Calu3 (cell line): ENCODE measurements at places on chromosomes 1 and 21. TPM values are rescaled to one million over a fixed set of nuclear protein-coding genes. Genes with fewer than 3 reads are reported as not detected.

DNA sequence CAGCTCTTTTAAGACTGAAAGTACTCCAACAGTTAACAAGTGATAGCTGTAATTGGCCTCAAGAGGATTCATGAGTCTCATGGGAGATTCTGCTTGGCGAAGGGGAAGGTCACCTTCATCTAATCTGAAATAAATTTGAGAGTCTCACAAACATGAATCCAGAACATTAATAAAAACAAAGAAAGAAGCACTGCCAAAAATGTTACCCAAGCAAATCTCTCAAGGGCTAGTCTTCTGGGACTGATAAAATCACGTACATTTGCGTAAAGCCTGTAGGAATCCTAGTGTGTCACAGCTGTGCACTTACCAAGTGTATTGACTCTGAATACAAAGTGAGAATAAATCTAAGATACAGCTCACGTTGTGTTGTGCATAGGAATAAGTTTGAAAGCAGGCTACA is 21.2 kb upstream of the NUF2 start:
- no peak for DNase-seq

- no peak for DNase-seq
Observed at GRCh38 chr1:193539731-193540459, 353.5 kb upstream of the B3GALT2 start.

- DNase-seq, result peak; percentile 77
Observed at GRCh38 chr1:153465811-153466636, 5.6 kb upstream of the S100A7 start.

DNA sequence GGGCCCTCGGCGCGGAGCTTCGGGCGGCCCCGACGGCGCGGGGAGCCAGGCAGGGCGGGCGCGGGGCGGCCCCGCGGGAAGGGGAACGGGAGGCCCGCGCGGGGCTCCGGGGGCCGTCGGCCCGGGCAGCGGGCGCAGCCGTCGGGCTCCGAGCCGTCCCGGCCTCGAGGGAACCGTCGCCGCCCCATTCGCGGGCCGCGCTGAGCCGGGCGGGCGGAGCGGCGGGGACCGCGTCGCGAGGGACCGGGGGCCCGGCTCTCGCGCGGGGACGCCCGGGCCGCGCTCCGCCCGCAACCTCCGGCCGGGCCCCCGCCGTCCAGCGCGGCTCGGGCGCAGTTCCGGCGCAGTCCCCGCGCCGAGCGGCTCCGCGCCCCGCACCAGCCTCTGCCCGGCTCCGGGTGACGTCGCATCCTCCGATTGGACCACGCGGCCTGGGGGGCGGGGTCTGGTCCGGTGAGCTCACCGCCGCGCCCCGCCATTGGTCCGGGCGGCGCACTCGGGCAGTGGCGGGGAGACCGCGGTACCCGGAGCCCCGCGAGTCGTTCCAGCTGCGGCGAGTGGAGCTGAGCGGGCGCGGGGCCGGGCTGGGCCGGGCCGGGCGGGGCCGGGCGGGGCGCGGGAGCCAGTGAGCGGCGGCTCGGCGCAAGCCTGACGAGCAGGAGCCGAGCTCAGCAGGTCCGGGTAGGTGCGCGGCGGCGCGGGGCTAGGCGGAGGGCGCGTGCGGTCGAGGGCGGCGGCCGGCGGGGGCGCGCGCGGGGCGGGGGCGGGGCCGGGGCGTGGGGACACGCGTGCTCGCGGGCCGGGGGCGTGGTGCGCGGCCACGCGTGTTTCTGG is 66.7 kb upstream of the VAMP3 start:
- peak; percentile 95 for DNase-seq

DNA sequence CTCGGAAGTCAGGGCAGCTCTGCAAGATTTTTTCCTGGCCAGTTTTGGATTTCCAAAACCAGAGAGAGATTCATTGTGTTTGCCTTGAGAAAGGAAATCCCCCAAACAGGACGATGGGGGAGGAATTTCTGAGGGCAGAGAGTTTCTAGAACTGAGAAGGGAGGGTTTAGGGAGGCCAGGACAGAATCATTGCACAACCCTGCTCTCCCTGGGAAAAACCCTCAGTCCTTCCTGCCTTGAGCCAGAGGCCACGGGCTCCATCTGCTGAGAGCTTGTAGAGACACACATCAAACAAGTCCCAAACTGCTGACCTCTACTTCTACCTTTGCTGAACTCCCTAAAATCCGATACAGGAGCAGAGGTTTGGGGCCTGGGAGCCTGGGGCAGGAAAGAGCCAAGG is 99.7 kb downstream of the NMNAT2 start:
- peak; percentile 75 for DNase-seq

- DNase-seq, result no peak
Observed at GRCh38 chr1:33341190-33341589, 20.3 kb upstream of the A3GALT2 start.

GRCh38 chr1:171550050-171550449 is 64.7 kb downstream of the PRRC2C start:
- DNase-seq, result no peak

- DNase-seq, result no peak
Observed at GRCh38 chr1:226292874-226293552, 16.0 kb downstream of the LIN9 start.

GRCh38 chr1:181187337-181188126 is 99.0 kb downstream of the IER5 start:
- DNase-seq, result no peak

- no peak for DNase-seq
Observed at GRCh38 chr1:1947493-1947892, 28.4 kb upstream of the TMEM52 start.

DNA sequence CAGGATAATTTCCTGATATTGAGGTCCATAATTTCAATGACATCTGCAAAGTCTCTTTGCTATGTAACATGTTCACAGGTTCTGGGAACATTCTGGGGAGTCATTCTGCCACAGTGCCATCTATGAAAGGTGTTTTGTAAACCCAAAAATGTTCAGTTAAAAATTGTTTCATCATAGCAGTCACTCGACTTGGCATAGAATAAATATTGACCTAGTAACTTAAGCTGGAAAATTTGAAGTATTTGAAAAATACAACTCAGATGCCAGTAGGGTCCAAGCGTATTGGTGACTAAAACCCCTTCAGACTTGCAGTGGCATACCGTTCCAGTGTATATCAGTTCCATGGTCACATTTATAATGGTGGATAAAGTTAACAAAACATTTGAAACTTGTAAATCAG is 6.8 kb downstream of the DESI2 start:
- no peak for DNase-seq

- DNase-seq, result peak; percentile 18
Observed at GRCh38 chr1:50418600-50419109, 4.6 kb downstream of the DMRTA2 start.

DNA sequence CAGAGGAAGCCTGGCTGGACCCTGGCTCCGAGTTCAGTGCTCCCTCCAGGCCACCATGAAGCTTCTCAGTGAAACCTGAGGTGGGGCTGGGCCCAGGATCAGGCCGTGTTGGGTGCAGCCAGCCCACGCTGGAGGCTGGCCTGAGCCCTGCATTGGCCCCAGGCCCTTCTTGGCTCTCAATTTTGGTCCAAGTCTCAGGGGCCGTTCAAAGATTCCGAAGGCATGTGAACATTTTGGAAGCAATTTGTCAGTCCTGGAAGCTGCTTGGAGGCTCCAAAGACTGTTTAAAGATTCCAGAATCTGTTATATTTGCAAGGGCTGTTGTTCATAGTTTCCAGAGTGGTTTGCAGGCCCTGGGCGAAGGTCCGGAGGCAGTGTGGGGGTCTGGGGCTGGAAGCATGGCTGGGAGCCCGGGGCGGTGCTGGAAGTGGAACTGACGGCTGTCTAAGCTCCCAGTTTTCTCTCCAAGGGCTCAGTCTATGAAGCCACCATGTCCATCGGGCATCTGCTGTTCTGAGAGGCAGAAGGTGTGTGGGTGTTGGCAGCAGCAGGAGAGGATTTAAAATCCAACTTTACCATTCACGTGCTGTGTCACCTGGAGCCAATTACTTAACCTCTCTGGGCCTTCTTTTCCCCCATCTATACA is 104.9 kb downstream of the EPHB2 start:
- DNase-seq, result no peak

GRCh38 chr1:109667452-109668122 is at the start of gene GSTM2:
Gene GSTM2 (plus strand): TSS chr1:109668057. CDS start chr1:109668116, 59 bp downstream.
- no peak for DNase-seq

DNA sequence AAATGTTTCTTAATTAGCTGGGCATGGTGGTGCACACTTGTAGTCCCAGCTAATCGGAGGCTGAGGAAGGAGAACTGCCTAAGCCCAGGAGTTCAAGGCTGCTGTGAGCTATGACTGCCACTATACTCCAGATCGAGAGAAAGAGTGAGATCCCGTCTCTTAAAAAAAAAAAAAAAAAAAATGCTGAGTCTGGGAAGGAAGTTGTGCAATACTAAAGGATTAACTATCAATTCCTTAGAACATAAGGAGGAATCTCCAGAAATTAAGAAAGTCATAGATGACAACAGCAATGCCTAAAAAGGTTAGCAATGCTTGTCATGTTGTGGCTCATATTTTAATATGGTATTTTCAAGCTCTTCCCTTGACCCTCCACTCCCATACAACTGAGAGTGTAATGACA is 5.3 kb downstream of the LUZP1 start:
- no peak for DNase-seq

- DNase-seq, result no peak
Observed at GRCh38 chr1:45787905-45788304, 15.5 kb upstream of the MAST2 start.

- DNase-seq, result no peak
Observed at GRCh38 chr1:115291741-115292140, 46.3 kb downstream of the NGF start.

DNA sequence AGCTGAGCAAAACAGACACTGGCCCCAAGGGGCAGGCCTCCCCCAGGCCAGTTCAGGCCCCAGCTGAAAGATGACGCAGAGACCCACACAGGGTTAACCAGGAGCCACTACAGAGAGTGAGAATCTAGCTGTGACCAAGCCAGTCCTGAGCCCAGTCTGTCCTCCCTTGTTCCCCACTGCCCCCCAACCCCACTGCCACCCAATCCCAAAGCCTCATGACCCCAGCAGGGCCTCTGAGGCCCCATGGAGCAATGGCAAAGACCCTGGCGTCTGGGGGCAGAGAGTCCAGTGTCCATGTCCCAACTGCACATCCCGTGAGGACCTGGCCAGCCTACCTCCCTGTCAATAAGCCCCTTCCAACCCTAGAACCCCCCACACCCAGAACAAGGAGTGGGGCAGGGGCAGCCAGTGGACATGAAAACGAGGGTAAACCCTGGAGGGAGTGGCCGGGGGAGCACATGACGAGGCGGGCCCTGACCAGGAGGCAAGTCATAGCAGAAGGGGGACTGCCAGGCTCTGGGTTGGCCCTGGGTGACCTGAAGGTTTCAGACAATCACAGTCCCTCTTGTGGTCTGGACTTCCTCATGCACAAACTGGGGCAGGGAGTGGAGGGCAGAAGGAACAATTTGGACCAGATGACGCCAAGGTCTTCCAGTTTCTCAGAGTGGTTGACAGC is 100.5 kb downstream of the GLIS1 start:
- DNase-seq, result no peak

GRCh38 chr21:45592208-45592619 is 50.0 kb upstream of the SLC19A1 start:
- DNase-seq, result no peak

DNA sequence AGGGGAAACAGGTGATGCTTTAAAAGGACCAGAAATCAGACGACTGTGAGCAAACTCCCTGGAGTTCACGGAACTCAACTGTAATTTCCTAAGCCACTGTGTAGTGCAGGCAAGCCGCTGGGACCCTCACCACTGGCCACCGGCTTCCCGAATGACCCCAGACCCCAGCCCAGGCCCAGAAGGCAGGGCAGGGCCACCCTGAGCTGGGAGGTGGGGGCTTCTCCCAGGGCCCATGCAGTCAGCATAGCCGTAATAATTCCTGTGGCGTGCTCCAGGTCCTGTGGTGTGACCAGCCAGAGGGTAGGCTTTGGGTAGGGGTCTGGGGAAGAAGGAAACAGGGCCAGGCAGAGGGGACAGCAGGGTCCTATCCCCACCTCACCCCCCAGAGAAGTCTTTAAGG is 3.5 kb upstream of the ARF1 start:
- DNase-seq, result no peak

- DNase-seq, result no peak
Observed at GRCh38 chr1:182716740-182717720, 32.6 kb upstream of the RGS8 start.

- DNase-seq, result no peak
Observed at GRCh38 chr1:6084781-6085495, 39.2 kb downstream of the KCNAB2 start.

DNA sequence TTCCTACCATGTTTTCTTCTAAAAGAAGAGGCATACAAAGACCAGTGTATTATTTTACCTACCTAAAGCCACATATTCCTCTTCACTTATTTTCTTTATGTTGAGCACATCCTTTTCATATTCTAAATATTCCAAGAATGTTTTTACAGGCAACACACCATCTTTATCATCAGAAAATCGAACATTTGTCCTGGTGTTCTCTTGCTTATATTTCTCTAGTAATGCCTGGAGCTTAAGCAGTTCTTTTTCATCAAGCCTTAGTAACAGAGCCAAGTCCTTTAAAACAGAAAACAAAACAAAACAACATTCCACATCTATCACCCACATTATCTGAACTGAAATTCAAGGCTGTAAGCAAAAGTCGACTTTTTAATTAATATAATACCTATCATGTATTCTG is 88.7 kb downstream of the IARS2 start:
- DNase-seq, result no peak

The IL19 gene
- total RNA-seq, result not detected in 2 replicates

The WNT4 gene
- 1.9 and 2.4 TPM in 2 replicates for total RNA-seq

The SLC2A5 gene
- total RNA-seq, result 0.33 TPM in 1 of 2 replicates, not detected in the other

The SHE gene
- total RNA-seq, result not detected in 2 replicates

The CD5L gene
- total RNA-seq, result not detected in 2 replicates

The VCAM1 gene
- total RNA-seq, result 0.94 and 1.4 TPM in 2 replicates

The SPRR1B gene
- 3.1 TPM in 1 of 2 replicates, not detected in the other for total RNA-seq

The GBP6 gene
- total RNA-seq, result 0.12 and 0.37 TPM in 2 replicates

The VSIG8 gene
- not detected in 2 replicates for total RNA-seq

The PYHIN1 gene
- 0.98 TPM in 1 of 2 replicates, not detected in the other for total RNA-seq

The C1orf94 gene
- total RNA-seq, result not detected in 2 replicates

The FCGR1A gene
- total RNA-seq, result not detected in 2 replicates

The RPL22 gene
- 256 and 259 TPM in 2 replicates for total RNA-seq

The ZNF648 gene
- total RNA-seq, result 0.17 TPM in 1 of 2 replicates, not detected in the other

The ZC3H12A gene
- 64.4 and 94.1 TPM in 2 replicates for total RNA-seq

The NHLH1 gene
- 1.4 and 1.6 TPM in 2 replicates for total RNA-seq

The HMCN1 gene
- 0.02 and 0.05 TPM in 2 replicates for total RNA-seq

The GRIK1 gene
- not detected in 2 replicates for total RNA-seq

The GJB4 gene
- total RNA-seq, result 2.5 and 2.6 TPM in 2 replicates

The KRTAP15-1 gene
- total RNA-seq, result not detected in 2 replicates
